ENCODE measurements at places on chromosomes 3 and 15.

DNA sequence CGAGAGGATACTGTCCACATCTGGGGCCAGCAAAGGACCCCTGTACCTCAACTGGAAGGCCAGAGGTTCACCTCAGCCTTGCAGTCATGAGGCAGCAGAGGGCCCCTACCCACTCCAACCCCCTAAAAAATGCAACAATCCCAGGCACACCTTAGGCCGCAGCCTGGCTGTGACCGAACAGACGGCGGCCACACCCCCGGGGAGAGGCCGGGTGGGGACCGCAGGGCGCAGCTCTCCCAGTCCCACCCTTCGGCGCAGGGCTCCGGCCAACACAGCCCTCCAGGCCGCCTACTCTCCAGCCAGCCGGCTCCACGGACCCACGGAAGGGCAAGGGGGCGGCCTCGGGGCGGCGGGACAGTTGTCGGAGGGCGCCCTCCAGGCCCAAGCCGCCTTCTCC lies 457 bp upstream of the DNAJA4 start:
- DNase-seq: no peak

- DNase-seq: peak; percentile 13
Measured at GRCh38 chr3:52986938-52987337, 58.9 kb downstream of the SFMBT1 start.

GRCh38 chr3:188671971-188672370 lies 499.8 kb upstream of the TPRG1 start:
- no peak for DNase-seq

- DNase-seq: peak; percentile 53
Measured at GRCh38 chr15:80970018-80970657, 19.5 kb downstream of the MESD start.

GRCh38 chr3:120864541-120864940 lies 43.5 kb upstream of the STXBP5L start:
- no peak for DNase-seq

GRCh38 chr3:113867506-113867905 lies 28.9 kb downstream of the GRAMD1C start:
- no peak for DNase-seq

DNA sequence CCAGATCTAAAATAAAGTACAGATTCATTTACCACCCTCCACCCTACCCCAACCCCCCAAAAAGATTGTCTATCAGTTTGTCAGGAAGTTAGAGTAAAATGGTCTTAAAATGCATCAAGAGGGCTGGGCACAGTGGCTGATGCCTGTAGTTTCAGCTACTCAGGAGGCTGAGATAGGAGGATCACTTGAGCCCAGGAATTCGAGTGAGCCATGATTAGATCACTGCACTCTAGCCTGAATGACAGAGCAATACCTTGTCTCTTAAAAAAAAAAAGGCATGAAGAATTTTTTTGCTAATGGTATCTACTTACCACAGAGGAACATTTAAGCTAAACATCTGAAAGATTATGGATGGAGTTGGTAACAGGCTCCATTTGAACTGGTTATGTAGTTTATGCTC lies 71.0 kb downstream of the RBM6 start:
- DNase-seq: no peak

DNA sequence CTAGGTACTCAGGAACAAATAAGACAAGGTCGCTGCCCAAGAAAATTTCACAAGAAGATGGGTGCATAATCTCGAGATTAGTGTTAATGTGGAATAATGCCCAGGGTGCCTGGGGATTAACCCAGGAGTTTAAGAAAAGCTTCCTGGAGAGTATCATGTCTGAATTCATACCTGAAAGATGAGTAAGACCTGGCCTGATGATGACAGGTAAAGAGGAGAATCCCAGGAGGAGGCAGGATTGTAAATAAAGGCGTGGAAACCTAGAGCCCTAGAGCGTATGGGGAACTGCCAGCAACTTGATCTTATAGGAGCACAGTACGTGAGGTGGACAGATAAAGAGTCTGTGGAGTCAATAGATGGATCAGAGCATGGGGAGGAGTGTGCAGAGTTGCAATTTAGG lies 43.0 kb downstream of the ARRDC4 start:
- no peak for DNase-seq

DNA sequence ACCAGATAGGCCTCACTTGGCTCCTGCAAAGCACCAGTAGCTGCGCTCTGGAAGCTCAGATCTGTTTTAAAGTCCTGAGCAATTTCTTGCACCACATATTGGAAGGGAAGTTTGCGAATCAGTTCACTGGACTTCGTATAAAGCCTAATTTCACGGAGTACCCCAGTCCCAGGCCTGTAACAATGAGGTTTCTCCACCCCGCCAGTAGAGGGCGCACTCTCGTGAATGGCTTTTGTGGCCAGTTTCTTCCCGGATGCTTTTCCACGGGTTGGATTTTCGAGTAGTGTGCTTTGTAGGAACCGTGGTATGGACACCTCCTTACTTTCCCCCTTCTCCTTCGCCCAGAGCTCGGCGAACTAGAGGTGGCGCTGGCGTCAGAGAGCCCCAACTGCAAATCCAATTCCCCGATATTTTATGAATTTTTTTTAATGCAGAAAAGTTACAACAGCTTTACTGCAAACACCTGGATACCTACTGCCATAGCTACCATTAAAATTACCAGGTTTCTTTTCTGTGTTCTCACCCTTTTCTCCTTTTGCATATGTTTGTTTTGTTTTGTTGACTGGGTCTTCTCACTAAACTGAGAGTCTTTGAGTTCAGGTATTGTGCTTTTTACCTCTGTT lies 13.3 kb downstream of the RARB start:
- no peak for DNase-seq
